ENCODE measurements at places on chromosomes 5 and 9.

- DNase-seq, result no peak
These were observed 16.2 kb downstream of the HACD4 start for GRCh38 chr9:21015129-21015815.

GRCh38 chr9:16898464-16898863 lies 28.0 kb upstream of the BNC2 start:
- no peak for DNase-seq

DNA sequence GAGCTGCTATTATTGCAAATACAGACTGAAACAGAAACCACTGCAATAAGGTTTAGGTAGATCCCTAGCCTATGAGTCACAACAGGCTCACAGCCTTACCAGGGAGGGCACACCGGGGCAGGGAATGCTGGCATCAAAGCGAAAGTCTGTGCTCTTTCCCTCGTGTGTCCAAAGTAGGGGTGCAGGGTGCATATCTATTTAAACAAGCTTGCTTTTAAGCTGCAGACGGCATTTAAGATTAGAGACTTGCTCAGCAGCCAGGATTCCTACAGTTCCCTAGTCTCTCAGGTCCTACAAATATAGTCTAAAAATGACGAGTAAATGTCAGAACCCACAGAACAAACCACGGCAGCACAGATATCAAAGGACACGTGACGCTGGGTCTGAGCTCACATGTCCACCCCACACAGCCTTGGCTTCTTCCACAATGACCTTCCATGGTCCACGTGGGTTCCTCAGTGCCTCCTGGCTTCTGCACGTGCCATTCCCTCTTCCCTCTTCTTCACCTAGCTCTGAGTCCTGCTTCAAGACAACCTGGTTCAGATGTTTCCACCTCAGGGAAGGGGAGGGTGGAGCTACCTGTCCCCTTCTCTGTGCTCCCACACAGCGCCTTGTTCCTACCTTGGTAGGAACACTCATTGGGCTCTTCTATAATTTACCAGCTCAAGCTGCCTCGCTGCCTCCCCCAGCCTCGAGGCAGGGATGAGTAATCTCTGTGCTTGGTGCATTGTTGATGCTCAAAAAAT lies 193.2 kb downstream of the MAPKAP1 start:
- DNase-seq, result no peak

- DNase-seq, result peak; percentile 49
These were observed 909 bp downstream of the NDFIP1 start for GRCh38 chr5:142109331-142110045.

DNA sequence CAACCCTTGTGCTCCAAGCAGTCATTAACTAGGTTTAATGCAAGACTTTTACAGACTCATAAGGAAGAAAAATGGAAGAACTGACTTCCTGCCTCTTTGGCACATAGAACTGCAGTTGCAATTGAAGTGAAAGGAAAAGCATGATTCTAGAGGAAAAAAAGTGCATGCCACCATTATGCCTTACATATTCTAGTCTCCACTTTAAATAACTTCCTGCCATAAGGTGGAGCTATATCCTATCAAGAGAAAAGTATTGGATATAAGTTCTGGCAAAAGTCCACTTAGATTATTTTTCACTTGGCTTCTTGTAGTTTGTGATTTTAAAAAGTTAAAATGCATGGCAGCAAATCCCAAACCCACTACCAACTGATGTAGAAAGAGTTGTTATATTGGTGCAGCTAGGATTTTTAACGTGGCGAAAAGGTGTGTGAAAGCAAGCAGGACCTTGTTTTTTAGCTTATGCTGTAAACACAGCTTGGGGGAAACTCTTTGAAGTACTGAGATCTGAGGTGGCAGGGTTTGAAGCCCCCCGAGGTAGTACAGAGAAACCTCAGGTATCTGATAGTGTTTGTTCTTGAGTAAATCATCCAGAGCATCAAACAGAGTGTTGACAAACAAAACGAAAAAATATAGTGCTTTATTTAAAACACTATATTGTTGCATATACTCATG lies 117.9 kb downstream of the ANXA1 start:
- DNase-seq, result no peak

DNA sequence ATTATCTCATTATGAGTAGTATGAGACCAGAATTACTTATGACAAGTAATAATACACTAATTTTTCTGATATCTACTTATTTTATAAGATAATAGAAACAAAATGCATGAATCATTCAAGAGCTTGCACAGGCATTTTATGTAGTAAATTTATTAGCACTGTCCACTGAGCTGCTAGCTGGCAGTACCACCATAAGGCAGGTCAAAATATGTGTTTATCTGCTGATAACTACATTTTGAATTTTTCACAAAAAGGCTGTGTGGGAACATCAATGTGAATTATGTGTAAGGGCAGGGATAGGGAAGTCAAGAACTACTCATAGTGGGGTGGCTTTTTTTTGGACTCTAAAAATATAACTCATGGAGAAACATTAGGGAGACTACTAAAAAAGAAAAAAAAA lies 249.6 kb downstream of the PAPPA start:
- DNase-seq, result no peak

DNA sequence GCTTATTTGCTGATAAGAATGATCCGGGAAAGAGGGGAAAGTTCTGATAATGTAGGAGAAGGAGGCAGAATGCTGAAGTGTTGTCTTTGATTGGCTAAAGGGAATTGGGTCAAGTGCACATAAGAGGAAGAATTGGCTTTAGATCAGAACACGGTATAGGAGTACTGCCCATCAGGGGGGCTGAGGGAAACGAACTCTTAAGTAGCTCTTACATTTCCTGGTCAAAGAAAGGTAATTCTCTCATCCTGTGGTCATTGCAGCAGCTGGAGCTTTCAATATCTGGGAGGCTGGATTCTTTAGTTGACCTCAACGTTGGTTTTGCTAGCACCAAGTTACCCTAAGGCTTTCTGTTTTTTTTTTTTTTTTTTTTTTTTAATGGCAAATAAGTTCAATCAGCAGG lies 178.7 kb upstream of the NR3C1 start:
- DNase-seq, result no peak

DNA sequence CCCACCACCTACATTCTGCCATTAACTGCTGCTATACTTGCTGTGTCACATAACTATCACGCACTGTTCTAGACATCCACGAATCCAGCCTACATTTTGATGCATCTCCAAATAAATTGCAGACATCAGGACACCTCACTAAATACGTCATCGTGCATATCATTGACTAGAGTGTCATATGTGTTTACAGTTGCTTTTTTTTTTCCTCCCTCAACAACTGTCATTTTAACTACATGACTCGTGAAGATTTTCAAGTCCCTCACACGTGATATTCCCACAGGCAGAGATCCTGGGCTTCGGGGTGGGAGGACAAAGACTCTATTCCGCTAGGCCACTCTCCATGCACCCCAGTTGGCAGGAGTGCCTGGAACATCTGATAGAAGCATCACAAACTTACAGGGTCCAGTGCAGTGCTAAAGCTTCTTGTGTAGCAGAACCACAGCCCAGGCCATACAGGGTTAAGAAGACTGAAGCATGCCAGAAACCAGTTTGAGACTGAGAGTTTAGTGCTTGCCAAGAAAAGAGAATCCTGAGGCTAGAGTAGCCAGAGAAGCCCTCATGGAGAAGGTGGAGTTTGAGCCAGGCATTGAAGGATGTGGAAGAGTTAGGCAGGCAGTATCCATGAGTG lies 1.1 kb downstream of the PCYOX1L start:
- DNase-seq, result no peak

GRCh38 chr5:170632985-170633234 lies 129.1 kb downstream of the KCNIP1 start:
- DNase-seq, result no peak

GRCh38 chr5:85841653-85842052 lies 776.1 kb upstream of the COX7C start:
- no peak for DNase-seq

Measured in hindlimb muscle (tissue), 1 donor.